ENCODE measurements at places on chromosomes 1 and 21.

- no peak for DNase-seq
These were observed 121.2 kb upstream of the SGIP1 start for GRCh38 chr1:66412704-66413103.

- no peak for DNase-seq
These were observed 176.6 kb downstream of the VPS13D start for GRCh38 chr1:12406211-12407021.

DNA sequence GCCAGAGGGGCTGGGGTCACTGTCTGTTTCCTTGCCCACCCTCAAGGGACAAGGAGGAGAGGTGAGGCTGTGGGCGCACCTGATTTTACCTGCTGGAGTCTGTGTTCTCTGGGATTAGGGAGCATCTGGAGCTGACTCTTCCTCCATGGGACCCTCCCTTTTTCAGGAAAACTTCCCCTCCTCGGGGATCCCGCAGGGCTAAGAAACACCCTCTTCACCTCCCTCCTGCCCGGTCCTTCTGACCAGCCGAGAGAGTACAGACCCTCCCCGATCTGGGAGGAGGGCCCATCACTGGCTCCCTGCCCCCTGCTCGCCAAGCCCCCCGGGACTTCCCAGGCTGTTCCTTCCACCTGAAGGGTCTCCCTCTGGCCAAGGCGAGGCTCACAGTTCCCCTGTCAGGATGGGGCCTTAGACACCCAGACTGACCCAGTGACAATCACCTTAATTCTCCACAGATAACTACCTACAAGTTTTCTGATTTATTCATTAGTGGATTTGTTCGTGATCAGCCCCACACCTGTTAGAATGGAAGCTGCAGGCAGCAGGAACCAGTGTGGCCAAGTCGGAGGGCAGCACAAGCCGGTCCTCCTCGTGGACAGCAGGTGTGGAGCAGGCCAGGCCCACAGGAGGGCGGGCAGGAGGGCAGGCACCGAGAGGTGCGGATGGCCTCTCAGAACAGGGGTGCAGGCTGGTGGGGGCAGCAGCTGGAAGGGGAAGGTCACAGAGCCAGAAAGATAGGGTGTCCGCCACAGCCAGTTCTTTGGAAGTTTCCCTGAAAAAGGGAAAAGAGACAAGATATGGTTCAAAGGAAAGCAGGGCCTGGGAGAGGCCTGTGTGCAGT, 15.9 kb upstream of the SAMD11 start:
- peak; percentile 13 for DNase-seq

- no peak for DNase-seq
These were observed 5.8 kb upstream of the CD46 start for GRCh38 chr1:207745839-207746767.

- no peak for DNase-seq
These were observed 13.4 kb downstream of the ZCCHC17 start for GRCh38 chr1:31310198-31310597.

- DNase-seq: no peak
These were observed 28.6 kb upstream of the PIGC start for GRCh38 chr1:172472495-172472894.

- no peak for DNase-seq
These were observed 75.1 kb upstream of the COG2 start for GRCh38 chr1:230567221-230567575.

GRCh38 chr1:178724728-178725465, at the start of gene RALGPS2:
TSS of gene RALGPS2 (plus strand) at chr1:178725244. CDS start at chr1:178776765, 51,521 bp downstream.
- DNase-seq: peak; percentile 69

DNA sequence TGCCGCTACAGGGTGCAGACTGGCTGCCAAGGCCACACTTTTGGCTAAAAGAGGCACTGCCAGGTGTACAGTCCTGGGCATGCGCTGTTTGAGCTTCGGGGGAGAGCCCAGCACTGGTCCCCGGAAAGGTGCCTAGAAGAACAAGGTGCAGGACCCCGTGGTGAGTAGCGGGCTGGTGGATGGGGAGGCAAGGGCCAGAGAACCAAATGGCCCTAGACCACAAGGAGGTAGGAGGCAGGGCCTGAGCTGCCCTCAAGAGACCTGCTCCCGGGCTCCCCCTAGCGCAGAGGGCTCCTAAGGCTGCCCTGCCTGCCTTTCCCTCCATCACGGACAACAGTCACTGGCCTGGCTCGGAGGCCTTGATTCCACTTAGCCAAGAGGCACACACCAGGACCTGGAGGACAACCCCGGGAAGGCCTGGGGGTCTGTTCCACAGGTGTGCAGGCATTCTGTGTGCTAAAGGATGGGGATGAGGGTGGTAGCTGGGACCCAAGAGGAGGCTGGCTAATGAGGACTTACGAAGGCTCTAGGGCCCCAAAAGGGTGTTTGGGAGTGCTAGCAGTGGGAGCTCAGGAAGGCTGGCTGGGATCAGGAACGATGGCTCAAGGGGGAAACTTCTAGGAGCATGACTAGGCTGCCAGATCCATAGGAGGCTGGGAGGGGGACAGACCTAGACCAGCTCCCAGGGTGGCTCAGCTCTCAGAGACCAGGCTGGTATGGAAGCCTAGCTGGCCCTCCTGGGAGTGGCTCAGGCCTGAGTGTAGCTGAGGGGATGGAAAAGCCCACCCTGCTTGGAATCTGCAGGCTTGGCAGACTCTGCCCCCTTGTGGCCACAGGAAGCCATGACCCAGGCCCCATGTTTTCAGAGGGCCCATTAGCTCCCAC, 742 bp downstream of the ARTN start:
- peak; percentile 80 for DNase-seq

GRCh38 chr1:103560427-103560826, 11.0 kb upstream of the AMY2B start:
- DNase-seq: no peak

GRCh38 chr1:235910357-235911299, 43.9 kb upstream of the LYST start:
- peak; percentile 70 for DNase-seq

DNA sequence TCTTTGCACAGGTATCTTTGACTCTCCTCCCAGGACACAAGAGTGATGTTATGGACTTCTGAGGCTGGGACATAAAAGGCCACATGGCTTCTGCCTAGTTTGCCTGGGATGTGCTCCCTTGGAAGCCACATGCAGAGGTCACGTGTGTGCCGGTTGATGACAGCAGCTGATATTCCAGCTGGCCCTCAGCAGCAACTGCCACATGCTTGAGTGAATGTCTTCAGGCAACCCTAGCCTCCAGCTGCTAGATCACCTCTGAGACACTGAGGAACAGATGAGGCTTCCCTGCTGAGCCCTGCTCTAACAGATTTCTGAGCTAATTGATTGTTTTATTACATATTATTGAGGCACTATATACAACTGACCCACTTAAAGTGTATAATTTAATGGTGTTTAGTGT, 11.6 kb upstream of the AKR7A3 start:
- no peak for DNase-seq

DNA sequence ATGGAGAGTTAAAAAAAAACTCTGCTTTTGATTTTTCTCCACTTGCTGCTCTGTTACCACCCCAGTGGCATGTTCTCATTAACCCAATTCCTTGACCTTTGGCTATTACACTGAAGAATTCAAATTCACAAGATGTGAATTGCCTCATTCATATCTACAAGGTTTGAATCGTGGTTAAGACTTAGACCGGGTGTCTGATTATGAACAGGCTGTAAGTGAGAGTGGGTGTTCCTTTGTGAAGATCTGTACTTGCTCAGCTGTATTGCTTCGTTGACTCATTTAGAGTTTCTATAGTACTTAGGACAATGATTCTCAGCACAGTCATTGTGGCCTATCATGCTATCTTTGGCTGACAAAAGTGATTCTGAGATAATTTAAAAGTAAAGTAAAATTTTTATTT, 36.4 kb downstream of the DNM3 start:
- no peak for DNase-seq

DNA sequence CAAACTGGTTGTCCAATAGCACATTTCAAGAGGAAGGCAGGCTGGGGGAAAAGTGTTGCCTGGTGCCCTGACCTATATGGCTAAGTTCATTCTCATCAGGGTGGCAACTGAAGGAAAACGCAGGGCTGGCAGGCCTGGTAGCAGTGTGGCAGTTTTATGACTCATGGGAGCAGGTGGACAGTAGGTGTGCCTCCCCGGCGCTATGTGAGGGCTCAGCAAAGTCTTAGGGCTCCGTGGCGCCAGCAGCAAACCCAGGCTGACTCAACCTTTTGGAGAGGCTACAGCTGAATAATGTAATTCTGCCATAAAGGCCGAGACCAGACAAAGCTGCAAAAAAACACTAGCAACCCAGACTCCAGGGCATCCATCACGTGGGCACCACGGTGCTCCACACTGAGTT, 23.6 kb downstream of the GADD45A start:
- DNase-seq: no peak

GRCh38 chr1:43843684-43844083, 89.9 kb upstream of the ARTN start:
- no peak for DNase-seq

DNA sequence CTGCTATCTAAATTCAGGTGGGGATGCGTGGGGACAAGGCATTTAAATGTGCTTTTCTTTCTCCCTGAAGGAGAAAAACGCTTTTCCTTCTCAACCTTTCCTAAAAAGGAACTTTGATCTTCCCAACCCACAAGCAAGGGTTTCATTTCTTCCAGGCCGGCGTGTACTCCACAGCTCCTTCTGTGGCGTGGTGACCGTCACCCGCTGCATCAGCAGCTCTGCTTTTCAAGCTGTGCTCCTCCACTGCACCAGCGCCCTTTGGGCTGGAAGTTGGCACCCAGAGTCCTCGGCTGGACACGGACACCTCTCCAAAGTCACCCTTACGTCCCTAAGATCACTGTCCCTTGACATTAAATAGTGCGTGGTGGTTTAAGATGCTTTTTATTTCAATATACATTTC, 54.3 kb downstream of the PEX14 start:
- DNase-seq: no peak
